ENCODE measurements at places on chromosomes 4 and X.

DNA sequence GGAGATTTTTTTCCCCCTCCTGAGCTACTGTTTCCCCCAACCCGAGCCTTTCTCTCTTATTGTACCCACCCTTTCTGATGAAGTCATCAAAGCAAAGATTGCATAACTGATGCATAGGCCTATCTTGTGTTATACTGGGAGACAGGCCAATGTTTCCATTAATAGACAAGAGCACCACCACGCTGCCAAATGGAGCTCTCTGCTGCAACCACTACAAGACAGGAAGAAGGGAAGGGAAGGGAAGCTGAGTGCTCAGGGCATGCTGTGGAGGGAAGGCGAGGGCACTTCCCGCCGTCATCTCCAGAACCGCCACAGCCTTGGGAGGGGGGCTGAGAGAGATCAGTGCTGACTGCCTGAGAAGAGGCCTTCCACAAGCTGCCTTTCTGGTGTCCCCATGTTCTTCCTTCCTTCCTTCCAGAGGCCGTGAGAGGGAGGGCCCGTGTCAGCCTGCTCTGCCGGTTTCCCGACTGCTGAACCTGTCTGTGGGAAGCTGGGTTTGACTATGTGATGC lies 75.0 kb downstream of the MGST2 start:
- peak; percentile 83 for DNase-seq

GRCh38 chrX:17000751-17001150 lies 54.3 kb downstream of the REPS2 start:
- no peak for DNase-seq

DNA sequence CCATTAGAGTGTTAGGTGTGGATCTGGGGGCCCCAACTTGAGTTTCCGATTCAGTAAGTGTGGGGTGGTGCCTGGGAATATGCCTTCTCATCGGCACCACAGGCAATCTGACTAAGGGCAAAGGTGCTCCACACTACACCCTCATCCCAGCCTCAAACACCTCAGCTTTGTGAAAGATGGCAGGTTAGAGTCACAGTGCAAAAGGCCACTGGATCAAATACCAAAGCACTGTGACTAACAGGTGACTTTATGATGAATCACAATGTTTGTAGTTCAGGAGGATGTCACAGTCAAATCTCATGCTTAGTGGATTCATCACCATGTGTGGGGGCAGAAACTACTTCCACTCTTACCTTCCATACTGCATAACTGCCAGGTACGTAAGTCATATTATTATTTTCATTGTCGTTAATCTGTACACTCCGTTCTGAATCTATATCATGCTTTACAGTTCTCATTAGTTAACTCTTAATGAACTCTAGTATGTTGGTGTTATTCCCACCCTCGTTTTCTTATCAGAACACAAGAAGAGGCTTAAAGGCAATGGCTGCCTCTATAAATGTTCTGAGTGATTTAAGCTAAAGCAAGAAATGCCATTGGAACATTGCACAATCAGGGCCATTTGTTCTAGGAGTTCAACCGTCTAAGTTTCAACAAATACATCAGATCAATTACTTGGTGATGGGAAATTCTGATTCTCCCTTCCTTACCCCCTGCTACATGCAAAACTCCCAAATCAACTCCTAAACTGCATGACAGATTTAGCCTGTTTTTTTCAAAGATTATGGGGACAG lies 50.2 kb downstream of the PRKG2 start:
- DNase-seq: peak; percentile 42

DNA sequence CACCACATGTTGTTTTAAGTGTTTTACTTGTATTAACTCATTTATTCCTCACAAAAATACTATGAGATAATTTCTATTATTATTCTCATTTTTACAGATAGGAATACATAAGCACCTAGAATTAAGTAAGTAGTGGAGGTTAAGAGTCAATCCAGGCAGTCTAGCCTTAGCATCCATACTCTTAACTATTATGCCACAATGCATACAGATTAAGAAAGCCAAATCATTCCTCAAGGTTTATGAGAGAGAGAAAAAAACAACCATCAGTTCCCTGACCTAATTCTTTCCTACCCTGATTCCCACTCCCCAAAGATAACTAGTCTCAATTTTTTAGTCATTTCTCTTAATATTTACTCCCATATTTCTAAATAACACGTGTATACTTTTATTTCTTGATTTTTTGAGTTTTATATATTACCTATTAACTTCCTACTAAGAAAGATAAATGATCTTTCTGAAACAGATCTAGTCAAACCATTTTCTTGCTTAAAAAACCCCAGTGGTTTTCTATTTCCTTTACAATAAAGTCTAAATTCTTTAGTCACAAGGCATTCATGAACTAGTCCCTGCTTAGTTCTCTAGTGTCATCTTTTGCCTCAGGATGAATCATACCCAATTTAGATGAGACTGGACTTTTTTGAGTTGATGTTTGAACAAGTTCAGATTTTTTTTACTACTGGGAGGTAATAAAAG lies 16.0 kb downstream of the UBA6 start:
- DNase-seq: no peak

GRCh38 chr4:186939226-186939625 lies 215.6 kb upstream of the FAT1 start:
- no peak for DNase-seq

- DNase-seq: no peak
Observed at GRCh38 chr4:175190654-175191053, 272.5 kb downstream of the ADAM29 start.

DNA sequence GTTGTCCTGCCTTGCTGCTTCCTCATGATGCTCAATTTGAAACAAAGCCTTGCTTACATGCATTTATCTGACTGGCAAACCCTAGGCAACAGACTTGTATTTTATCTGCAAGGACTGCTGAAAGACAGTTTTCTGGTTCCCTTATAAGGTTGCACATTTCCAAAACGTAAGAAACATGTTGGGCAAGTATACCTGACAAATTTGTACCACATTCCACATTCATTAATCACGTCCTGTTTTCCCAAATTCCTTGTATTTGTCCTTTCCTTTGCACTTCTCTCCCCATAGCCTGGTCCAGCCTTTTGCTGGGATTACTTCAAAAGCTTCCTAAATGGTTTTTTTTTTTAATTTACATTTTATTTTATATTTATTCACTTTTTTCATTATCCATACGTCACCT lies 310.1 kb downstream of the PPP3CA start:
- DNase-seq: no peak

DNA sequence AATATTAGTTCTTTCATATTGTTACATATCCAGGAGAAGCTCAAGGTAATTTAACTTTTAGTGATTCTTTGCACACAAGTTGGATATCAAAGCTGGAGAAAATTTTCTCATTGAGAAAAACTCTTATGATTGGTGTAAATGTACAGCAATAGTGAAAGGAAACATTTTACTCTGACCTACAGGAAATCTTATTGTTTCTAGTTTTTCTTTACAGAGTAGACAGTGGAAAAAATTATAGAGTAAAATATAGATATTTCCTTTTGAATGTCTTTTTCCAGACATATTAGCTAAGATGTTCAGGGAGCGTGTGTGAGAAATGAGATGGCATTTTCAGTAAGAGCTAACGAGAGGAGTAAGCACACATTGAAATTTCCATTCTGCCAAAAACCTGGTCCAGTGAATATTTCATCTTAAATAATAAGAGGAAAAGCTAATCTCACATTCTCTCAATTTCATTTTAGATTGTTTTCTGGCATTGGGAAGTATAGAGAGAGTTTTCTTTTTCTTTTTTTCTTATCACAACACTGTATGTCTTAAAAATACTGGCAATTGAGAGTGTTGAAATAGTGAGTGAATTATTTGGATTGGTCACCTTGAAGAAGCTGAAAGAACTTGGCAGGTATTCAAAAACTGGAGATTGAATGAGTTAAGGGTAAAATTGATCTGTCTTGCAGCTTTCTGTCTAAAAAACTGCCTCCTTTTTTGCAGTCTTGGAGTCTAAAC lies 15.6 kb upstream of the ATP8A1 start:
- DNase-seq: no peak

DNA sequence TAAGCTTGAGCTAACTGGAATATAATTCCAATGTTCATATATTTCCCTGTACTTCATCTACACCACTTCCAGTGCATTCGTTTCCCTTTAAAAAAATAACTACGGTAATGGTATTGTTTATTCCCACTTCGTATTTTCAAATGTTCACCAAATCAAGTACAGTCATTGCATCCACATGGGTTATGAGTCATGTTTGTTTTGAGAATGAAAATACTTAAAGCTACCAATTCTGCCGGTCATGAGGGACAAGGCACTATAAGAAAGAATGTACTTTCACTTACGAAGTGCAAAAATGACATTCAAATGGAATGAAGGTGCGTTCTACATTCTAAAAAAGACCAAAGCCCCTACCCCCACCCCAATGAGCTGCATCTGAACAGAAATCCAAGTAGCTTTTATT lies 174.4 kb upstream of the FGF13 start:
- no peak for DNase-seq

- DNase-seq: peak; percentile 23
Observed at GRCh38 chr4:121277194-121278105, 103.4 kb downstream of the QRFPR start.

DNA sequence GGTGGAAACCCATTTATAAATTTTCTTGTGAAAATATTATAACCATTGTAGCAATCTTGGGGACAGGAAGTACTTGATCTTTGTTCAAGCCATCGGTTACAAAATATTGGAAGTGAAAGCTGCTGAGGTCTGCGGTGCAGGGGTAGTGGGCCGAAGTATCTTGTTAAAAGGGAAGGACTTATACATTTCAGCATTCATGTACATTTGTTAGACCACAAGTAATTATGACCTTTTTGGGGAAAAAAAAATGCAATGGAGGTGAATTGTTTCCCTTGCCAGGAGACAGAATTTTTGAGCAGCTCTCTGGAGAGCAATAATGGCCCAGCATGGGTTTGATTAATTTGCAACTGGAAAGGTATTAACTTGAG lies 121.3 kb downstream of the EGF start:
- DNase-seq: no peak

DNA sequence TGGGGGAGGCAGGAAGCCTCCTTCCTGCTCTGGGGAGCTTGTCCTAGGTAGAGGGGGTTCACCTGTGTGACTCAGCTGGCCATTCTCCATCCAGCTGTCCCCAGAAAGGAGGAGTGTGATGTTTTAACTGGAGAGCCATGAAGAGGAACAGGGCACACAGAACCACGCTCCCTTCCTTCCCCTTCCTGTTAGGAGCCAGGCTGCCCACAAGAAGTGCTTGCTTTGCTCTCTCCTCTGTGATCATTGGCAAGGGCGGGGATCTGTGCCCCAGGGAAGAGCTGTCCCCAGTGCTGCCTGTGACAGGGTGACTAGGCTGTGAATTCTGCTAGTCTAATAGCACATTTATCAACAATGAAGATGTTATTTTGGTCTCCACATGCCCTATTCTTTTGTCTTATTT lies 169.6 kb upstream of the GATB start:
- no peak for DNase-seq

GRCh38 chrX:136493011-136493410 lies 4.4 kb upstream of the HTATSF1 start:
- DNase-seq: no peak

DNA sequence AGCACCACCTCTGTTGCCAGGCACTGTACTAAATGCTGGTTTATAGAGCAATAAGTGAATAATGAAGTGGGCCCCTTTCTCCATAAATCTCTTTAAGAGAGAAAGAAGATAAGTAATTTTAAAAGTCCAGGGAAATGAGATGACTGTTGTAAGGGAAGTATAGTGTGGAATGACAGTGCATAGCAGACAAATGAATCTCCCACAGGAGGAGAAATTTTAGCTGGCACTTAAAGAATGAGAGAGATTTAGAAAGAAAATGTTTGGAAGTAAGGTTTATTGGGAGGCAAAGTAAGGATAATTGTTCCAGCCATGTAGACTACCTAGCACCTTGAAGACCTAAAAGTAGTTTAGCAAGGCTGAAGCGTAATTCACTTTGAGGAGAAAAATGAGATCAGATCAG lies 1081.1 kb upstream of the PABPC4L start:
- no peak for DNase-seq

- peak; percentile 38 for DNase-seq
Observed at GRCh38 chrX:24260842-24261550, 52.9 kb downstream of the SUPT20HL2 start.

GRCh38 chrX:40154853-40155588 lies 57.3 kb upstream of the BCOR start:
- DNase-seq: peak; percentile 80

GRCh38 chrX:37488323-37488722 lies 83.1 kb upstream of the LANCL3 start:
- no peak for DNase-seq

DNA sequence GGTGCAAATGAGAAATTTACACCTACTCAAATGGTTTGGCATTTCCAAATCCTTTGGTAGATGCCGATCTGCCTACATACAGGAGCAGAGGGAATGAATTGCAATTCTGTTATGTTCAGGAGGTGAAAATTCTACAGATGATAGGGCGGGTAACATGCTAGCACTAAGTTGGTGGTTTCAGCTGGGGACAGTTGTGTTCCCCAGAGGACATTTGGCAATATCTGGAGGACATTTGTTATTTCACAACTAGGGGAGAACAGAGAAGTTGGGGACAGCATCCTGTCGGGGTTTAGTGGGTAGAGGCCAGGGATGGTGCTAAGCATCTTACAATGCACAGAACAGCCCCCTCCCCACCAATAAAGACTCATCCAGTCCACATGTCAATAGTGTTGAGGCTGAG lies 96.5 kb upstream of the PUDP start:
- no peak for DNase-seq

DNA sequence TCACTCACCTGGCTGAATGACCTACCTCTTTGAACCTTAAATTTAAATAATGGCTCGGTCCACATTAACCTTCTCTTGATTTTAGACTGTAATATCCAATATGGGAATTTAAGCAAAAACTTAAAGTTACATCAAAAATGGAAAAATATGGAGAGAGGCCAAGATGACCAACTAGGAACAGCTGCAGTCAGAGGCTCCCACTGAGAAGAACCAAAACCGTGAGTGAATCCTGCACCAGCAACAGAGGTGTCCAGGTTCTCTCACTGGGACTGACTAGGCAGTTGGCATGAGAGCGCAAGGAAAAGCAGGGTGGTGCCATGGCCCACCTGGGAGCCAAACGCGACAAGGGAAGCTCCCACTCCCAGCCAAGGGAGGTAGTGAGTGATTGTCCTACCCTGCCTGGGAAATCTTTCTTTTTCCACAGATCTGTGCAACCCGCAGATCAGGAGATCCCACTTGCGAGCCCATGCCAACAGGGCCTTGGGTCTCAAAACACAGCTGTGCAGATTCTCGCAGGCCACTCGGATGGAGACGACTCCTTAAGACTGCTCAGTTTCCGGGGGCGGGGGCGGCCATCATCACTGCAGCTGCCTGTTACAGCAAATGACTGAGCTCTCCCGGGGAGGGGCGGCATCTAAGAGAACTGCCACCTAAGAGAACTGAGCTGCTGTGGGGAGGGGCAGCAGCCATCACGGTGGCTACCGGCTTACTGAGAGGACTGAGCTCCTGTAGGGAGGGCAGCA lies 343.4 kb downstream of the DMD start:
- no peak for DNase-seq

DNA sequence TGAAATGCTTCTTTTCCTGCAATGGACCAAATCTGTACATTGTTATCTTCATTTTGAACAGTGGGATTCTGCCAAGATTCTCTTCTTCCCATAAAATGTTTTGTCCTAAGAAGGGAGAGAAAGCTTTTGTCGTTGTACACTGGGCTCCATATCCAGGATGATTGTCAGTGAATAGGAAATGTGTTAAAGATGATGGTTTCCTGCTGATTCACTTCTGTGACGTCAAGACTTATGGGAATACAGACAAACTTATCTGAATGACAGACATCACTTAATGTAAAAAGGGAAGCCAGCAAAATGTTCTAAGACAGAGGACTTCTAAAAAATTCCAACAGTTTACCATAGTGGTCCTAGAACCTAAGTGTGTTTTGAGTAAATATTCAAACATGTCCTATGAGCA lies 53.7 kb upstream of the HPF1 start:
- DNase-seq: no peak
